ENCODE measurements at places on chromosomes 7 and 10.

GRCh38 chr7:12315049-12315448 is 88.6 kb downstream of the VWDE start:
- peak; percentile 67 for DNase-seq

- DNase-seq: no peak
These were observed 6.1 kb upstream of the ANKRD2 start for GRCh38 chr10:97566336-97566996.

- peak; percentile 10 for DNase-seq
These were observed 15.8 kb upstream of the LIPN start for GRCh38 chr10:88744002-88744401.

DNA sequence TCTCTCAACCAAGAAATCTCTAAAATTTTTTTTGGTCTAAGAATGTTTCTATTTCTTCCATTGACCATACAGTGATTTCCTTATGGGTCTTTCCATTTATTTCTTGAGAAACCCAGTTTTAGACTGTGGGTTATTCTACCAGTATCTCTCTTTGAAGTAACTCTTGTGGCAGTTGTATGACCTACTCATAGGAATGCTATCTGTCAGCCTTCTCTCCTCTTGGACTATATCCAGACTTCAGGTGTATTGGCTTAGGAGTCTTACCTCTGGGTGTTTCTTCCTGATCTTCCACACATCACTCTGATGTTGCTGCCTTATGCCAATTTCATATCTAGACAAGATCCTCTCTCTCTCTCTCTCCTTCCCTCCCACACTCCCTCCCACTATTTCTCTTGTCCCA is 178.1 kb downstream of the BMPER start:
- DNase-seq: no peak

DNA sequence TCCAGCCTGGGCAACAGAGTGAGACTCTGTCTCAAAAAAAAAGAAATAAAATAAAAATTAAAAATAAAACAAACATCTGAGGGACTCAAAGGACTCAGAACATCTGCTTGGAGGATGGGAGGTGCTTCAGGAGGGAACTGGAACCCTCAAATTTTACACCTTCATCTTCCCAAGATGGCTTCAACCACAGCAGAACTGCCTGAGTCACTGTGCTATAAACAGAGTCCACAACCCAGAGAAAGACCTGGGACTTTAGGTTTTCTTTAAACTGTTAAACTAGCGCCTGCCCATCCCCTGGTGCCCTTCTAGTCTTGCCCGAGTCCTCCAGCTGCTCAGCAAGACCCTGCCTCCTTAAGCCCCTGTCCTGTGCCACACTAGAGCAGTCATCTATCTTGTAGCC is 40.8 kb downstream of the RGS10 start:
- DNase-seq: no peak
